ENCODE measurements at places on chromosomes 3 and 15.

DNA sequence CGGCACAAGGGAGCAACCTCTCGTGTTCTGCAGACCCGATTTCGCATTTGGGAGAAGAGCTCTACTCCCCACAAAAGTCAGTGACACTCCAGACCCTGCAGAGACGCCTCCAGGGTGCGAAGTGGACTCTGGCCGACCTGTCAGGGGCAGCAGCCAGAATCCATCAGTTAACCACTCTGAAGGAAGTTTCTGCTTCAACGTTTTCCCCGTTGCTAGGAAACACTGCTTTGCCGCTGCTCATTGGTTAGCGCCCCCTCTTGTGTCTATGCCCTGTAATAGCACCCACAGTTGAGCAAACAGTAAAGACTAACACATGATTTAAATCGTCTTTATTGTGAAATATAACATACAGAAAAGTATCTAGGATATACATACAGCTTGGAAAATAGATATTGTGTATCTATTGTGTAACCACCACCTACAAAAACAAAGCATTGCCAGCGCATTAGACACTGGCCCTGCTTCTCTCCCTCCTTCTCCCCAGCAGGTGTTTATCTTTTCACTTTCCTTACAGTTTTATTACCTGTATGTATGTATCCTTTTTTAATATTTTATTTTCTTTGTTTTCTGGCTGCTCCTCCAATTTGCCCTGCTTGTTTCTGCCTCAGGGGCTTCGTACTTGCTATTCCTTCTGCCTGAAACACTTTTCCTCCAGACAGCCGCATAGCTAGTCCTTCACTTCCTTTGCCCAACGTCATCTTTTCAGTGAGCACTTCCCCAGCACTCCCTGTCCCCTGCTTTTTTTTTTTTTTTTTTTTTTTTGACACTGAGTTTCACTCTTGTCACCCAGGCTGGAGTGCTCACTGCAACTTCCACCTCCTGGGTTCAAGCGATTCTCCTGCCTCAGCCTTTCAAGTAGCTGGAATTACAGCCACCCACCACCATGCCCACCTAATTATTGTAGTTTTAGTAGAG is 38.8 kb downstream of the TMEM40 start:
- peak; percentile 60 for DNase-seq

DNA sequence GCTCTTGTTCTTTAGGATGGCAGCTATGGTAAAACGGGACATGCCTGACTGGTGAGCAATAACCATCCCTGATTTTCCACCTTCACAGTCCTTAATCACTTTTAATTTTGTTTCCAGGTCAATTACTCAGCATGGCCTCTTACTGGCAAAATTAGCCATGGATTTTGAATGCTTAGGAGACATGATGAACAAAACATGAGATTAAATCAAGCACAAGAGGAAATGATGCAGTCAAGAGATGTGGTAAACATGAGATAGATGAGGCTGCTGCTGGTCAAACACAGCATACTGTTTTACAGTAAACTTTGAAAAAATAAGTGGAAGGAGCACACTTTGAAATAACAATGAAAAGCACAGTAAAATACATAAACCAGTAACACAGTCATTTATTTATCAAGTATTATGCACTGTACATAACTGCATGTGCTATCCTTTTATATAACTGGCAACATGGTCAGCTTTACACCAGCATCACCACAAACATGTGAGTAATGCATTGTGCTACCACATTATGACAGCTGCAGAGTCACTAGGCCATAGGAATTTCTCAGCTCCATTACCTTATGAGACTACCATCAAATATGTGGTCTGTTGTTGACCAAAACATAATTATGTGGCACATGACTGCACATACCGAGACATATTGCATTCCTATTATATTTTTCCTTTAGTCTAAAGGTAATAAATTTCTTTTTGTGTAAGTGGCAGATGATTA is 30.1 kb upstream of the ZNF502 start:
- no peak for DNase-seq

- no peak for DNase-seq
Observed at GRCh38 chr3:36557021-36557707, 176.9 kb downstream of the STAC start.

- no peak for DNase-seq
Observed at GRCh38 chr3:138498991-138499390, 64.6 kb downstream of the ESYT3 start.

GRCh38 chr3:16520970-16521881 is 7.7 kb upstream of the RFTN1 start:
- DNase-seq = no peak

GRCh38 chr3:45596290-45596791 is 1.8 kb downstream of the LIMD1 start:
- DNase-seq = no peak

- DNase-seq = no peak
Observed at GRCh38 chr15:68816795-68817303, 3.8 kb downstream of the ANP32A start.

DNA sequence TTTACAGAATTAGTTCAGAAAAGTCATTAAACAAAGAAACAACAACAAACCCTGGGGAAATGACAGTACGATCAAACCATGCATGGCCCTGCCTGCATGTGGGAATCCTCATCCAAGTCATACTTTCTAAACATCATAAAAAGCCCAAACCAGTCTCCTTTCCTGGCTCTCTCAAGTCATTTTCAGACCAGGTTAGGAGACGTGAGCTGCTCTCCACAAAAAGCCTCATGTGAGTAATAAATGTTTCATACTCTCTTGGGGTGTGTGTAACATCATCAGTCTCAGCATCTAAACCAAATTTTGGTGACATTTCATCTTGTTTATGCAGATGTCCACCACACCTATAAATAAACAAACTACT is 18.9 kb downstream of the GREM1 start:
- DNase-seq = no peak

- DNase-seq = no peak
Observed at GRCh38 chr15:71392861-71393283, 277.6 kb downstream of the THSD4 start.

- DNase-seq = no peak
Observed at GRCh38 chr3:3107858-3108257, 2.3 kb downstream of the IL5RA start.

DNA sequence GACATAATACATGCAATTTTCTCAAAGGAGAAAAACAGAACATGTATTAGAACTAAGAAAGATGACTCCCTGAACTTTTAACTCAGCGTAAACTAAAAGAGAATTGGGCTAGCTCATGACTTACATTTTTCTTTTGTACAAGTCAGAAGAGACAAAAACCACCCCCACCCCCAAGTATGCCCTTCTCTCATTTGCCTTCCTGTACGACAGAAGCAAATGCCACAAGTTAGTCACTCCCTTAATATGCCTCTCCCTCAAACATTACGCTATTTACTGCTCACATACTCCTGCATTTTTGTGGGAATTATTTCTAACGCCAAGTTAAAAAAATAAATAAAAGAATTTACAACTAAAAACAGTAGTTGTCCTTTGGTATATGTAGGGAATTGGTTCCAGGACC is 22.0 kb downstream of the CPEB1 start:
- DNase-seq = no peak

- no peak for DNase-seq
Observed at GRCh38 chr3:55885721-55886120, 398.6 kb upstream of the WNT5A start.

All from activated naive CD8-positive, alpha-beta T cell treated with anti-CD3 and anti-CD28 coated beads for 36 hours (primary cell).